A375 (cell line): ENCODE measurements at places on chromosomes 7 and 10. TPM values are rescaled to one million over a fixed set of nuclear protein-coding genes. Genes with fewer than 3 reads are reported as not detected.

The HSPA12A gene
- total RNA-seq: 2.0 TPM in 2 replicates

The FAM25C gene
- 2.2 TPM in 1 of 2 replicates, not detected in the other for total RNA-seq

The DEPP1 gene
- total RNA-seq: 2.0 and 2.9 TPM in 2 replicates

The ADARB2 gene
- 0.60 and 1.3 TPM in 2 replicates for total RNA-seq

The PNLIPRP1 gene
- not detected in 2 replicates for total RNA-seq

The CCDC146 gene
- total RNA-seq: 0.24 and 0.91 TPM in 2 replicates

The SRRM3 gene
- 2.6 and 4.2 TPM in 2 replicates for total RNA-seq

The AKR1D1 gene
- not detected in 2 replicates for total RNA-seq
